ENCODE measurements at places on chromosomes 4 and X.

- no peak for DNase-seq
Observed at GRCh38 chrX:24333371-24333770, 19.5 kb upstream of the SUPT20HL2 start.

GRCh38 chr4:19486400-19486799 lies 765.3 kb upstream of the SLIT2 start:
- peak; percentile 2 for DNase-seq

DNA sequence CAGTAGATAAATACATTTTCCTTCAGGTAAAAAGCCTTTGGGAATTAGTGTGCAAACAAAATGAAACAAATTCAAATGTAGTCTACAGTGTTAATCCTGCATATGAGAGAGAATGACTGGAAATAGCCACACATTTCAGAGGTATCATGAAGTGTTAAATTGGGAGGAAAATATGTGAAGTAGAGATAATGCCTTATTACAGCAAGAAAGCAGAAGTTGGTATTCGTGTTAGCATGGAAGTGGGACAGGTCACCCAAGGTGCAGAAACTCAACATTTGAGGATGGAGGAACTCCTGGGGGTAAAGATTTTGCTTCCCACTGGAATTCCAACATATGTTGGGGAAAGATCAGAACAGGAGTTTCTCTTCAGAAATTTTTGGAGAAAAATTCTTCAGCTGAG lies 51.3 kb downstream of the EMCN start:
- DNase-seq, result no peak

DNA sequence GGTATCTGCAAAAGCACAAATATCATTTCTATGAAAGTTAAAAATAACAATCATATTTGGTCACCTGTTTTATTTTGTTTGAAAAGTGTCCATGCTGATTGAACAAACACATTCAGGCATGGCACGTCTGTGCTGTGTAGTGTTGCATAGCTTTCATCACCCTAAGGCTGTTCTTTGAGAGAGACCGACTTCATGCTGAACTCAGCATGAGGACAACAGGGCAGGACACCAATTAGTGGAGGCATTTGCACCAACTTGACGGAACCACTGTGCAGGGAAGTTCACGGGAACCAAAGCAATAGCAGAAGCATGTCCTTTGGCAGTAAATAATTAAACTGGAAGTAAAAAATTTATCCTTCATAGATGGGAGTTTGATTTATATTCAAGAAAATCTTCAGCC lies 158.4 kb upstream of the SLC7A11 start:
- DNase-seq, result no peak

All from NAMALWA (cell line).